GF-D8 (cell line): ENCODE measurements at places on chromosomes 7 and 10.

GRCh38 chr7:44064791-44065430 lies 456 bp downstream of the PGAM2 start:
- no peak for DNase-seq

GRCh38 chr7:145863-146262 lies 46.5 kb upstream of the FAM20C start:
- DNase-seq: no peak

DNA sequence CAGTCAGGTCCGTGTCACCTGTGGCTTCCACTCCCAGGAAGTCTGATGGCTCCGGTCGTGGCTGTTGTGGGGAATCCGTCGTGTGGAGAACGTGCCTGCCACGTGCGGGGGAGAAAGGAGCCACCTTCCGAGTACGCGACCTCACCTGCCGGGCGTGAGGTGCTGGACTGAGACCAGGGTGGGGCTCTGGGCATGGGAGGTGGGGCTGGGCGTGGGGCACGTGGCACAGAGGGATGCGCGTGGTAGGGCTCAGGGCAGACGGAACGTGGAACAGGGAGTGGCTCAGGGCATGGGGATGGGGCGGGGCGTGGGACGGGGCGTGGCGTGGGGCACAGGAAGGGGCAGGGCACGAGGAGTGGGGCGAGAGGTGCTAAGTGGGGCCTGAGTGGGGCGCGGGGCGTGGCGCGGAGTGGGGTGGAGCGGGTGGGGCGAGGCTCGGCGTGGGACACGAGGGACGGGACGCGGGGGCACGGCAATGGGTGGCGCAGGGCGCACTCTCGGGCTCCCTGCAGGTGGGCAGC lies 64.8 kb downstream of the C10orf143 start:
- no peak for DNase-seq

- DNase-seq: no peak
Observed at GRCh38 chr7:55028011-55028410, 9.2 kb downstream of the EGFR start.

DNA sequence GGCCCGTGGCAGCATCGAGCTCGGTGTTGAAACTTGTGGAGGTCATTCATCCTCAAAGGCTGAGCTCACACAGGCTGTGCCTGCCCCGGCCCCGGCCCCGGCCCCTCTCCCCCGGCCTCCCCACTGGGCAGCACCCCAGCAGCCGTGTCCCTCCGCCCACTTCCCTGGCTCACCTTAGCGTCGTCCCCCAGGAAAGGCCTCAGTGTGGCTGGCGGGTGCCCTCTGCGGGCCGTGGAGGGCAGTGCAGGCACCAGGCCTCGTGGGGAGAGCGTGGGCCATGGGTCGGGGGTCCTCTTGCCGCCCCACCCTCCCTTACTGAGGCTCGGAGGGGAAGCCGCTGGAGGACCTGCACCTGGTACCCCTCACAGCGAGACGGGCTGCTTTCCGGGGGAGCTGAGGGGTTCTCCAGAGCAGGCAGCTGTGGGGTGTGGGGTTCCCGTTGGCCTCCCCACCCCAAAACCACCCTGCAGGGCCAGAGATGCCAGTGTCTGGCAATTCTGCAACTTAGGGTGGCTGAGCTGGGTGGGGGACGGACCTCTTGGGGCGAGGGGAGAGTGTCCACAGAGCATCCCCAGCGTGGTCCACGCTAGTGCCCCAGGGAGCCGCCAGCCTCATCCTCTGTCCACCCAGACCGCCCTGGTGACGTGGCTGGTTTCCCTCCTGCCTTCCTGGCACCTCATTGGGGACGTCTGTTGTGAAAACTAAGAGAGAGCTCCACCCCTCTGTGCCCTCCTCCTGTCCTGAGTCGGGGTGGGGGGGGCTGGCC lies 44.2 kb upstream of the DPYSL4 start:
- DNase-seq: no peak

DNA sequence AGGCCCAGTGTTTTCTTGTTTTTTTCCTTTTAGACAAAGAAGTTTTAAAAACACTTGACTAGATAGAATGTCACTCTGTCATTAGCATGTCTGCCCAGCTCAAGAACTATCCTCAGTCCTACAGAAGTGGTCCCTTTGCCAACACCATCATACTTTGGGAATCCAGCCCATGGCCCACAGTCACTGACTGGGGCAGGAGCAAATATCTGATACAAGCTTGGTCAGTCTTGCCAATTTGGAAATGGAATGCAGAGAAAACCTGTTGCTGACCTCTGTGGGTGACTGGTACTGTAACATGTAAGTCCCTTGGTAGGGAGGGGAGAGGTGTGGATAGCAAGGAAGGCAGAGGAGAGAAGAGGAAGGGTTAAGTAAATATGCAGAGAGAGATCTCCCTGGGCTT lies 47.8 kb downstream of the IPMK start:
- DNase-seq: no peak

- no peak for DNase-seq
Observed at GRCh38 chr7:2559283-2559950, 638 bp downstream of the IQCE start.

DNA sequence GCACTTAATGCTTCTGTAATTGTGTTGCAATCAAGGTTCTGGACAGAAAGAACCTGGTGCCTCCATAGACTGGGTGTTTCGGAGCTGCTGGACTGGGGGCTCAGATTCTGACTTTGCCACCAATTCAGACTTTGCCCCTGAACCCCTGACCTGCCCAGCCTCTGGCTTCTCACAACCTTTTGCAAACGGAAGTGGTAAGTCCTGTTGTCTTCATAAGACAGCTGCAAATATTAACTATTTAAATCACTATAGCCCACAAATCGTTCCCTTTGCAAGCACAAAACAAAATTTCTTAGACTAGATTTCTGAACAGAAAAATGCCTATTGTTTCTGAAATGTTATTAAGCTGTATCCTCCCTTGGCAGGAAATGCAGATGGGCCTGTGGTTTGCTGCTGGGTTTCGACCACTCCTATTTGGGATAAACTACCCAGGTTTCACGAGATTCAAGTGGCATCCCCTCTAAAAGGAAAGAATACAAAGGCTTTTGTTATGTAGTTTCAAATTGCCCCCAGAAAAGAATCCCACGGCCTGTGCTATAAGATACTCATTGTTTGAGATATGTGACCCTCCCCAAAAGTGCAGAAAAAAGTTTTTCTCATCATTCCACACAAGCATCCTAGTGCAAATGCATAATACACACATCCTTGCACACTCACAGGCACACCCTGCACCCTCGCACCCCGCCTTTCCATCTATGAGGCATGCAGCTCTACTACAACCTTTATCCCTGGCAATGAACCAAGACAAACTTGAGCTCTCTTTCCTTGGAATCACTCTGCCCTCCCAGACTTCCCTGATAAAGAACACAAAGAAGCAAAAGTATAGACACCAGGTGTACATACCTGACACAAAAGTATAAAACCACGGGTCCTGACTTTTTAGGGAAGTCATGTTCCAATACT lies 209.1 kb downstream of the PRPF18 start:
- no peak for DNase-seq

- DNase-seq: no peak
Observed at GRCh38 chr10:43255634-43256431, 11.0 kb downstream of the RASGEF1A start.

- no peak for DNase-seq
Observed at GRCh38 chr10:12643279-12643678, 293.9 kb downstream of the CAMK1D start.

DNA sequence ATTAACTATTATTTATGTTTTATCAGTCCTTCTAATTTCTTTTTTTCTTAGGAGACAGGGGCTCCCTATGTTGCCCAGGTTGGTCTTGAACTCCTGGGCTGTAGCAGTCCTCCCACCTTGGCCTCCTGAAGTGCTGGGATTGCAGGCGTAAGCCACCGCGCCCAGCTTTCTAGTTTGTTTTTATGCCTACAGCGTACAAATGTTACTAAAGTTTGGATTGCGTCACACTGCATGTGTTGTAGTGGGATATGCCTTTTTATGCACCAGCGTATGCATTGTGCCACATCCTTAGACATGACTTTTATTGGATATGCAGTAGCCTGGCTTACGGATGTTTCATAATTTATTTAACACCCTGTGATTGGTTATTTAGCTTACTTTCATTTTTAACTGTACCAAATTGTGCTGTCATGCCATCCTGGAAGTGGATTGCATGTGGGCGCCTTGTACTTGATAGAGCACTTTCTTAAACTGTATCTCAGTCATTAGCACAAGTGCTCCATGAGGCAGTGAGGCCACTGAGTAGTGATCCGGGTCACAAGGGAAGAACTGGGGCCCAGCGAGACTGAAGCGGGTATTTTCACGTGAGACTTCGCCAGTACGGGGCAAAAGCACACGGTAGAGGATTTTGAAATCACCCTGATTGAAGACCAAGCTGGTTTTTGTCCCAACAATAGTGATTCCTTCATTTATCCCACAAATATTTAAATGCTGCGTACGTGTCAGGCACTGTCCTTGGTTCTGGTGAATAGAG lies 165.0 kb downstream of the MGMT start:
- DNase-seq: no peak

DNA sequence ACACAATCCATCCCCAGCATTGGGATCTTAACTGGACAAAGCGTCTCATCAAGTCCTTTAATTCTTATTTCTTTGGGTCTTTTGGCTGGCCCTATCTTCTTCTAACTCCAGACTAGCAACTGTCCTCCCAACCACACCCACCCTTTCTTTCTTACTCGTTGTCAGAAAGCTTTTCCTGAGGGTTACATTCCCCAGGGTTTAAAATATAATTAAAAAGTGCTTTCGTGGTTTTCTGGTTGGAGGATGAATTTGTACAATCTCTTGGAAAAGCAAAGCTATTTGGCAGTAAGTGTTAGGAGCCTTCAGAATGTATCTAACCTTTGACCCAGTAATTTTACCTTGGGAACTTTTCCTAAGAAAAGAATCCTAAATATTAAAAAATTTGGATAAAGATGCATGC lies 10.4 kb upstream of the ITGB8 start:
- no peak for DNase-seq

DNA sequence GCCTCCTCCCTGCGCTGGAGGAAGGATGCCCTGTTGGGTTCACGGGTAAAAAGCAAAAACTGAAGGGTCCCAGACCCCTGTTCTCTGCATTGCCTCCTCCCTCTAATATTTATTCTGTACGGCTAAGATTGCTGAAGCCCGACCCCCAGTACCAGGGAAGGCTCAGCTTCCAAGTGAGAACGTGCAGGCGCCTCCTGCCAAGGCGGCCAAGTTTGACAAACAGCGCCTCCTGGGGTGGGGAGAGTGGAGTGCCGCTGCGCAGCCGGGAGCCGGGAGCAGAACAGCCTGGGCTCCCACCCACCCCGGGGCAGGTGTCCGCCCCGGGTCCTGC lies 4.7 kb upstream of the EBF3 start:
- DNase-seq: no peak
